ENCODE measurements at places on chromosomes 3 and 15.

GRCh38 chr3:193507566-193507965 lies 47.1 kb downstream of the ATP13A4 start:
- no peak for DNase-seq

- no peak for DNase-seq
These were observed 1.4 kb upstream of the MRPS25 start for GRCh38 chr3:15066467-15066866.

DNA sequence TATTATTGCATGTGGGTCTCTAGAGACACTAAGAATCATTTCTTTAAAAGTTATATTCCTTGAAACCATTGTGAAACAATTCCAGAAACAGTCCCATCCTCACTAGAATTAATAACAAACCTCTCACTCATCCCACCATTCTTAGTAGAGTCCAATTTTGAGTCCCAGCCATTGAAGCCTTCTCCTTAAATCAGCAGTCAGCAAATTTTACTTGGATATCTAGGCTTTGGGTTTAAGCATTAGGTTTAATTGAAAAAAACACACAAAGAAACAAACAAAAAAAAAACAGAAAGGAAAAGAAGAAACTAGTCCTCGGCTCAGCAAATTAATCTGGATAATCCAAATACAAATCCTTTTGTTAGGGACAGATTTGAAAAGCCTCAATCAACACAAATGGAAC lies 109.3 kb downstream of the LRRC3B start:
- no peak for DNase-seq

- DNase-seq = no peak
These were observed 44.7 kb upstream of the GOLM2 start for GRCh38 chr15:44243829-44244228.
